HCT116 (cell line): ENCODE measurements at places on chromosomes 2 and 18.

GRCh38 chr2:143254110-143254509 lies 124.9 kb downstream of the ARHGAP15 start:
- DNase-seq, result no peak

GRCh38 chr2:210626849-210627248 lies 70.5 kb downstream of the CPS1 start:
- no peak for DNase-seq

DNA sequence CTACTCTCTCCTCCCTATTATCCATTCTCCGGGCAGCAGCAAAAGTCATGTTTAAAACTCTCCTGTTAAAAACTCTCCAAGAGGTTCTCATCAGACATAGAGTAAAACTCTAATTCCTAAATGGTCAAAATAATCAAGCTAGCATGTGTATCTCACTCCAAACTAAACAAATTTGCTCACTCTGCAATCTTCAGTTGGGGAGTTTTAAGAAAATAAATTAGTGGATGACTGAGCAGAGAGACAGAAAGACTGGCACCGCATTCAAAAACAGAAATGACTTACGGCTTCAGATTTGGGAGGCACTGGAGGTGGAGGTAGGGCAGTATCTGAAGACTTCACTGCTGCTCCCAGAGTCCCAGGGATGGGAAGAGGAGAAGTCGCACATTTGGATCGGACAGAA lies 96.9 kb downstream of the MEP1B start:
- DNase-seq, result no peak

DNA sequence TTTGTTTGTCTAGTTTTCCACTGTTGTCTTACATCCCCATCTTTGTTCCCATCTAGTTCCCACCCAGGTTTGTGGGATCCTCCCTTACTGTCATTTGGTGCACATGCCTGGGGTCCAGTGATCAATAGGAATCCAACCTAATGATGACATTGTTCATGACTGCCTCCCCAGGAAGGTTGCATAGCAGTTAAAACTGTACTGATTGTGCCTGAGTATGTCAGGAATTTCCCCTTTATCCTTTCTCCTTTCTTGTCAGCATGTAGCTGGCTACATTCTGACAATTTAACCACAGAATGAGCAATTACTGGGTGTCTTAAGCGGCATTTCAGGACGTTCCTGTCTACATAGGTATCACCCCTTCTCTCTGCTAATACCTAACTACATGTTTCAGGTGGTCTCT lies 653.0 kb downstream of the CNTNAP5 start:
- no peak for DNase-seq

DNA sequence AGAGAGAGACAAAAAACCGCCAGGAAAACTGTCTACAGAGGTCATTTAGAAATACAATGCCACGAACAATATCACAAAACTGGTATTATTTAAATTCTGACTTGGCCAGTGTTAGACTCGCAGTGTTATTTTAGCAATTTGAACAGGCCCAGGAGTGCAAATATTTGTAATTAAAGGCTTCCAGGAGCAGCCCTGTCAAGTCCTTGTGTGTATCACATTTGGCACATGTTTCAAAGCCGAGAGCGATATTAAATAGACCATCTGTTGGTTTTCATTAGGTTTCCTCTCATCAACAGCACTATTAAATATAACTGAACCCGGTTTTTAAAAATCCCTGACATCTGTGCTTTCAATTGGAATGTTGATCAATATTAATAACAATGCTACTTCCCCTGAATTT lies 656.9 kb downstream of the TSN start:
- no peak for DNase-seq

- DNase-seq, result no peak
Measured at GRCh38 chr2:137333386-137334165, 568.2 kb downstream of the THSD7B start.

DNA sequence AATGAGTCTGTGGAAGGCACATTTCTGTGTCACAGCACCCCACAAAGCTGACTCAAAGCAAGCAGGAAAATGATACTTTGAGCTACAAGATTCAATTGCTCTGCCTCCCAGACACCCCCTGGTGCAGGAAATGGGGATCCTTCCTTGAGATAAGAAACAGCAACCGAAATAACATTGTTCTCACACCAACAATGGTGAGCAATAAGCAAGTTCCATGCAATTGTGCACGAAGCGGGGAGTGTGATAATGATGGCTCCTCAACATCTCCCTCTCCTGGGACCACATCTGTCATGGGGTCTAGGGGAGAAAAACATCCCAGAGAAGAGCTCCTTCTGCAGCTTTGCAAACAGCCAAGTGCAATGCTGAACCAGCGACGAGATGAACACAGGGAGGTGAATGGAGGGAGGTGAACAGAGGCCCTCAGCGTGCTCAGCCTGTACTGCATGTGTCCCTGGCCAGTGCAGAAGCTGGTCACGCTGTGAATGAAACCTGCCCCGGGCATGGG lies 67.7 kb downstream of the PDCL3 start:
- no peak for DNase-seq

- DNase-seq, result no peak
Measured at GRCh38 chr18:23401400-23402347, 51.4 kb upstream of the RIOK3 start.

DNA sequence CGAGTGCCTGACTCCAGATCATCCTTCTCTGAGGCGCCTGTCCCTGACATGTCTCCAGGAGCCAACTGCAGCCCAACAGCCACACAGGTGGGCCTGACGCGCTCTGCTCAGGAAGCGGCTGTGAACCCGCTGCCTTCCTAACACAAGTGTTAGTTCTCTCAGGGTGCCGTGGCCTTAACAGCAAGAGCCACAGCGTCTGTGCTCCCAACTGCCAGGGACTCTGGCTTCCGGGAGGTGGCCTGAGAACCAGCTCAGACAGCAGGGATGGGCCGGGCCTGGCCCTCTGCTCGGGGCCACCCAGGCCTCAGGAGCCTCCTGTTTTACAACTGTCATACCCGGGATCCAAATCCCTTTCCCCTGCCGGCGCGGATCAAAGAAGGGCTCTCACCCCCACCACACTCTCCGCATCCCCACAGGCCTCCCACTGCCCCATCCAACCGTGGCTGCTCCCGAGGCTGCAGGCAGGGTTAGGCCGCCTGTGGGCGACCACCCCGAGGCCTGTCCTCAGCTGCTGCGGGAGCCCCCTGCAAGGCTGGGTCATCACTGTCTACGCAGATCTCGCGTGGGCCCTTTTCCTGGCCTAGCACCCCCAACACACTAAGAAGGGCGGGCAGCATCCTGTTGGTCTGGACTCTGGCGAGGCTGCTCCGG lies 114.2 kb upstream of the ZNF236 start:
- no peak for DNase-seq

GRCh38 chr2:182281276-182281675 lies 145.6 kb downstream of the PDE1A start:
- DNase-seq, result no peak

DNA sequence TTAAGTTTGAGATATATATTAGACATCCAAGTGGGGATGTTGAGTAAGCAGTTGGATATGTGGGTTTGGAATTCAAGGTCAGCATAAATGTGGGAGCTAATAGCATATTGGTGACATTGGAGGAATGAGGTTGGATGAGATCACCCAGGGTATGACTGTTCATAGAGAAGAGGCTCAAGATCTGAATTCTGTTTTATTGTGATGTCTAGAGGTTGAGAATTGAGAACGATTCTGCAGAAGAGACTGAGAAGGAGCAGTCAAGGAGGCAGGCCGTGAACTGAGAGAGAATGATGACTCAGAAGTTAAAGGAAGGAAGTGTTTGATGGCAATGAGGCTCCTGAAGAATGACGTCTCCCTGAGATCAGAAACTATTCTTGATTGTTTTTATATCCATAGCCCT lies 5.9 kb downstream of the SERPINB11 start:
- no peak for DNase-seq

DNA sequence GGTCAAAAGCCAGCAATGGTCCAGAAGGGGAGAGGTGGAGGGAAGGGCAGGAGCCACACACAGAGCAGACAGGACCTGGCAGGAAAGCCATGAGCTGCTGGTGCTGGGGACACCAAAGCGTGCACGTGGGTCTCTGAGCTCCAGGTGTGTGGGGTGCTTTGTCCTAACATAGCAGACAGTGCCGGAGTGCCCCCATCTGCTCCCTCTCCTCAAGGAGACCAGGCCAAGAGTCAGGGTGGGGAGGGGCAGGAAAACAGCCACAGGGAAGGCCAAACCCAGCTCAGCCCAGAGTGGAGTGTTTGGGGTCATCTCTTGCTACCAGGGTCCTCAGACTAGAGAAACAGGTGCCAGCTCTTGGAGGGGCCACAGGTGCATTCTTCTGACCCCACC lies 4.2 kb upstream of the GPC1 start:
- DNase-seq, result no peak

DNA sequence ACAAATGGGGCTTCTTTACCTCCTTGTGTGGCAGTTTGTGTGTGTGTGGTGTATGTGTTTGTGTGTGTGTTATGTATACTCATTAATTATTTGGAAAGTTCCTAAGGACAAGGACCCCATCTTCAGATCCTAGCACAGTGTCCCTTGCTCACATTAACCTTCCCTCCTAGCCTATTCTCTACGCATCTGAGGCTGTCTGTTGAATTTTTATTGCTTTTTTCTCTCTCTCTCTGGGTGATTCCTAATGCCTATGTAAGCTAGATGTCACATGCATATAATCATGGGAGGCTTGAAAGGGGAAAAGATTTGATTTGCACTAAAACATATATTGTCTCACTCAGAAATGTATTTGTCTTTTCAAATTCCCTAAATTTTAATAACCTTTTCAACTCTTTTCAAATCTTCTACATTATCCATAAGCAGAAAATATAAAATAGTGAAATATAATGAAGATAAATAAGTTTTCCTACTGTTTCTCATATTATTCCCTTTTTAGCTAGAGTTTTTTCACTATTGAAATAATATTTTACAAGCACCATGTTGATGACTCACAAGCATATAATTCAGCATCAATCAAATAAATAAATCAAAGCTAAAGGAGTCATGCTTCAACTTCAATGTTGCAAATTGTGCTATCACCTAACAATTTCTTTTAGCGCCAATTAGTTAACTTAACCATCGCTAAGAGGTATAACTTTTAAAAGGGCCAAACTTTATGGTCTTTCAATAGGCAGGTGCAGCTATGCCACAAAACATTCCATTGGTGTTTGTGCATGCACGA lies 199.0 kb upstream of the ERBB4 start:
- no peak for DNase-seq

DNA sequence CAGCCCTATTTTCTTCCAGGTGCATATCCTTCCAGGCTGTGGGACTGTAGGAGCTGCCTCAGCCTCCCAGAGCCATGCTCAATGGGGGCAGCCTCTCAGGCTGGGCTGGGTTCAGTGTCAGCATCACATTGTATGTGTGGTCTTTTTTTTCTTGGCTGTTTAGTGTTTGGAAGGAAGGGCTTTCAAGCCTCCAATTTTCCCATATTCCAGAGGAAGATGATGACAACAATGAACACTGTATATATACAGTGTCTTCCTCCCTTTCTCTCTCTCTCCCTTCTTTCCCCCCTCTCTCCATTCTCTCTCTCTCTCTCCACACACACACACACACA lies 326.4 kb downstream of the DYSF start:
- DNase-seq, result no peak

DNA sequence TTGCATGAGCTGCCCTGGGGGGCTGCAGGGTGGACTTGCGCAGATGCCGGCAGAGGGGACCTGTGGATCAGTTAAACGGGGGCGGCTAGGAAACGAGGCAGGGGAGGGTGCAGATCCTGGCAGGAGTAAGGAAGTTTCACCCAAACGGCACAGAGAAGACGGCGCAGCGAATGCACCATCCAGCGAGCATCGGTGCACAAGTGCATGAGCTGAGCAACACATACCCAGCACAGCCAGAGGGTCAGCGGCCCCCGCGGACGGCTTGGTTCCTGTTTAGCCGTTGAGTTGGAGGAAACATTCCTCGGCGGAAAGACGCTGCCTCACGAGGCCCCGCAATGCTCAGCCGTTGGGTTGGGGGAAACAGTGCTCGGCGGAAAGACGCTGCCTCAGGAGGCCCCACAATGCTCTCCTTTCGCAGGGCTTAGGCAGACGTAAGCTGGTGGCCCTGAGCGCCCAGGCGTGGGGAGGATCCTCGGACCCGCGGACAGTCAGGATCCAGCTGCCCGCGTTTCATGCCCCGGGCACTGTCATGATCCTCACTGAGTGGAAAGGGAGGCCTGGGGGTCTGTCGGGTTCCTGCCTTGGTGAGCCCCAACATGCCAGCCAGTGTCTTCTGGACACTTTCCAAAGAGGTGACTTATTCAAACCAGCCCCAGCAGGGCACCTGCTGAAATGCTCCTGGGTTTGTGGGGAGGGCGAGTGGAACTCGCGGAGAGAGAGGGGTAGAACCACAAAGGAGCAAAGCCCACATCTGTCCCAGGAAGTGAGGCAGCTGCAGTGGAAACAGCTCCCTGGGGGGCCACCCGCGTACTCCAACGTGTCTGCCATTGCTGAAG lies 86.3 kb downstream of the NDUFA10 start:
- no peak for DNase-seq

DNA sequence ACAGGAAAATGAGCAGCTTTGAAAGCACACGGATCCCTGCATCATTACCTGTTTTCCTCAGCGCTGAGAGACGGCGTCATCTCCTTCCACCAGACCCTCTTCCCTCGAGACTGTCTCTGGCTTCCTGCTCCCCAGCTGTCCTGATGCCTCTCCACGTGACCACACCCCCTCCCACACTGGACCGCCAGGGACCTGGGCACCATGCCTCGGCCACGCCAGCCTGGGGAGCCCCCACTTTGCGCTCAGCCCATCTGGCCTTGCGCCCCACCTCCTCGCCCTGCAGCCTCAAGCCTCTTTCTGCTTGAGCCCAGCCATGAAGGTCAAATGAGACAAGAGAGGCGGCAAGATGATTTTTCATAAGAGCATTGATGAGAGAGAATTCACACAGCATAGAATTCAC lies 66.0 kb upstream of the ACKR3 start:
- DNase-seq, result no peak

GRCh38 chr18:27717816-27718215 lies 459.1 kb downstream of the CDH2 start:
- DNase-seq, result no peak

DNA sequence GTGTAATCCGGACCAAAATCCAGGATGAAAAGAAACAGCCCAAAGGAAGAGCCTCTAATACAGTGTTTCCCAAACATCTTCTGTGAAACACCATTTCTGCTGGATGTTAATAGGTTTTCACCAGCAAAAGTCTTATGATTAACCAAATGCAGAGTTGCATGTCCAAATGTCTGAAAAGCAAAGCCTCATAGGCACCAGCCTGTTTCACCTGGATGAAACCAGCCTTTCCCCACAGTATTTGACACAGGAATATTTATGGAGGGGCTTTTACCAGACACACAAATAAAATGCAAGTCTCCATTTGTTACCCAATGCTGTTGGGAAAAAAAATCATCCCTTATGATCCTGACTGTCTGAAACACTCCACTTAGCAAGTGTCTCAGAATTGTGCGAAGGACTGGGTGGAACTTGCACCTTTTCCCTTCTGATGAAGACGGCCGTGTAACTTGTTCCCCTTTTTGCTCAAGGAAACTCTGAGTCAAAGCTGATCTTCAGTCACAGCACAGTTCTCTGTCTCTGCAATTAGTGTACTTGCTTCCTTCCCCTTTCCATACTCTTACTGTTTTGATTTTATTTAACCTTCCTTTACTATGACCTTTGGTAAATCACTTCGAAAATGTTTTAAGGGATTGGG lies 70.3 kb upstream of the IL1R2 start:
- no peak for DNase-seq

- no peak for DNase-seq
Measured at GRCh38 chr18:76314496-76314895, 180.5 kb downstream of the ZNF516 start.

GRCh38 chr2:100554798-100555407 lies 7.9 kb upstream of the PDCL3 start:
- no peak for DNase-seq
